Hippocampal formation (tissue), 2 donors: ENCODE measurements at places on chromosomes 6 and 20.

DNA sequence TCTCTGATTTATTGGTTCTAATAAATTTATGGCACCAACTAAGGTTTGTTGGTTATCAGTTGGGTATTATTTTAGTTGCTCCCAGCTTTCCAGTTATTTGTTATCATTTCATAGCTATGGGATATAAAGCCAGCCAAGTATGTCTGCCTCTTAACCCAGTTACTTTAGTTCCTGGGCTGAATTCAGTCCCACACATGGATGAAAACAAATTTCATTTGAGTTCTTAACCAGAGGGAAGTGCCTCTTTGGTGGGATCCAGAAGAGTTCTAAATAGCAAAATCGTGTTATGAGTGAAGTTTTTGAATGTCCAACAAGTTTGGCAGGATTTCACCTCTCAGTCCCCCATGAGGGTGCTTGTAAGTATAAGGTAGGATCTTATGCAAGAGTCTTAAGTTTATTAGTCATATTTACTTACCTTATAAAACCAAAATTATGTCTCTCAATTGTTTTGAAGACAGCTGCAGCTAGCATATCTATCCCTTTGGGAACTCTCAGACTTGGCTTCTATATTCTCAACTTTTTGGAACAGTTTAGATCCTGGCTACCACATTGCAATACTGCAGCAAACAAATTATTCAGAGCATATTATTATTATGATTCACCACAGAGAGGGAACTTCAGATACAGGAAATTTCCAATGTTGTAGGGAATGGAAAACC lies 683.6 kb downstream of the BCKDHB start:
- no peak for DNase-seq

DNA sequence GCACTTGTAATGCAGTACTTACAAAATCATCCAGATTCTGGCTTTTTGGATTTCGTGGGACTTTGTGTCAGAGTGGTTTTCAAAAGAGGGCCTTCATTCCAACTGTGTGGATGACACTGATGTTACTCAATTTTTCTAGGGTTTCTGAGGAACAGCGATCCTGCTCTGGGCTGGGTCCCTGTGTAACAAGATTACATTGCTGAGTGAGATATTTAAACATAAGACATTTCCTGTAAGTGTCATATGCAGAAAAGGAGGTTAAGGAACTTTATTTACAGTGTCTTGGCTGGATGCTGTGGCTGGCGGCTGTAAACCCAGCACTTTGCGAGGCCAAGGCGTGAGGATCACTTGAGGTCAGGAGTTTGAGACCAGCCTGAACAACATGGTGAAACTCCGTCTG lies 6.7 kb downstream of the ZFAND3 start:
- DNase-seq = no peak

GRCh38 chr20:62571669-62572344 lies 70.5 kb upstream of the SLCO4A1 start:
- DNase-seq = no peak

DNA sequence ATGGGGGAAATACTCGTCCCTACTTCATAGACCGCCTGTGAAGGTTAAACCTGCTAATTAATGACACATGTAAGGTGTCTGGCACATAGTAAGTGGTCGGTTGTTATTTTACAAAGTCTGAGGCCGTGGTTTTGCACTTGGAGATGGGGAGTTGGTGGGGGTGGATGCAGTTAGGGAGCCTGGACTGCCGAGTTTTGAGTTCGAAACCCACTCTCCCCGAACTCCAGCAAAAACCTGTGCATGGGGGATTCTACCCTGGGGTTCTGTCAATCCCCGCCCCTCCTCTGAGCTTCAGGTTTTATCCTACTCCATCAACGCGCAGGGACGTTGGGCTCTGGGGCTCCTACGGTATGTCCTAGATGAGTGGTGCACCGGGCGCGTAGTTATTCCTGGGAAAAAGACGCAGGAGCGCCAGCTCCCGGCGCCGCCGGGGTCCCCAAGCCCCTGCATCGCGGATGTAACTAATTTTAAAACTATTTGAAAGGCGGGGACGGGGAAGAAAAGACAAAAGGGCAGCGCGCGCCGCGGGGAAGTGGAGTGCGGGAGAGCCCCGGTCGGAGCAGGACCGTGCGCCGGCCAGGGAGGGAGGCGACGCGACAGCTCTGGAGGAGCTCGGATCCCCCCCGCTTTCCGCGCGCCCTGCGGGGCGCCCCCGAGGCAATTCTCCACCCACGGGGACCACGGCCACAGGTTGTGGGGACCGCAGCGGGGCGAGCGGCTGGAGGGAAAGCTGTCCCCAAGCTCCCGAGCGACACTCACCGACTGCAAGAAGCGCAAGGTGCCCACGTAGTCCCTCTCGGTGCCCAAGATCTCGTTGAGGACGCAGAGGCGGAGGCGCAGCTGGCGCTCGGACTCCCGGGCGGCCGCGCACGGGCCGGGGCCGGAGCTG lies 672 bp downstream of the PREX1 start:
- no peak for DNase-seq

- DNase-seq = no peak
These were observed at the start of gene BPIFB1 for GRCh38 chr20:33282991-33283555. Gene BPIFB1, plus strand, starts transcription at chr20:33283214. Its CDS starts 2,860 bp downstream, at chr20:33286074.

DNA sequence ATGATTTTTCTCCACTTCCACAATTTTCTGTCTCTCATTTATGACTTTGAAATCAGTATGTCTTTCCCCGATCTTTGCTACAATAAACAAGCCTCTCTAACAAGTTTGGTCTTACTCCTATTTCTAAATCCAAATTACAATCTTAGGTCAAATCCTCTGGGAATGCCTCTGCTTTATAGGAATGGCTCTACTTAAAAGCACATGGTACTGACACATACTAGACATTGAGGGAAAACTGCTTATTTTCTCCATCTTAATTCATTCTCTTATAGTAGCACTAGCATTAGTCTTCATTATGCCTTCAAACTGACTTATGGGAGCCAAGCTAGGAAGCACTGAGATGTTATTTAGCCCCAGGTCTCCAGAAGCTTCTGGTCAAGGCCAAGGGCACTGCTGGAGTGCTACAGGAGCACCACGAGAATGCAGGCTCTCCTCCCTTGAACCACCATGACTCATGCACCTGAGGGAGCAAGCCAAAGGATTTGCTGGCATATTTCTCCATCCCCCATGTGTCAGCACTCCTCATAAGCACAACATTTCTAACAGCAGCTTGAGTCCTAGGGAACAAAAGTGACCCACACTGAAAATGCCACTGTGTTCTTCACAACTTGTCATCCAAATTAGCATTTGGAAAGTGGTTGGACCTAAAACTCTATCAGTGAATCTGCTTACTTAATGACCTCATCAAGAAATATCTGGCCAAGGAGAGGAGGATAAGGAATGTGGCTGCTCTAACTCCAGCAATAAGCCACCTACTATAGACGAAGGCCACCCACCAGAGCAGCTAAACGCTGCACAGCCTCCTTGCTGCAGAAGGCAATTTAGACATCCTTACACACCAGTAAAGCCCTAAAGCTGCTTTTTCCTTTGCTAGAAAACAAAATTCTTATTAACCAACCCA lies 156.8 kb upstream of the KCNQ5 start:
- no peak for DNase-seq

GRCh38 chr20:46317685-46318177 lies 9.4 kb upstream of the CDH22 start:
- no peak for DNase-seq

DNA sequence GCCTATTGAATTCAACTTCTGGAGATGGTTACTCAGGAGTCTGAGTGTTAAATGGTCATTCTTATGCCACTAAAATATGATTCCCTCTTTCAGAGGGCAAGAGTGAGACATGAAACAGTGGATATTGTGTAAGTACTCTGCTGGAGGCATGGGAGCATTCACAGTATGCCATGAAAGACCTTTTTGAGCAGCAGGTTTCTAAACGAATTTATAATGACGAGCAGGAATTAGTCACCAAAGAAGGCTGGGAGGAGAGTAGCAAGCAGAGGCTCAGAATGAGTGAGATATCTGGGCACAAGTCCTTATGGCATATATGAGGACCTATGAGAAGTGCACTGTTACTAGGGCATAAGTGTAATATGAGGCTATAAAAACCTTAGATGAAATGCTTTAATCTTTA lies 10.9 kb upstream of the MYB start:
- no peak for DNase-seq

GRCh38 chr6:37622646-37623071 lies 75.0 kb downstream of the MDGA1 start:
- no peak for DNase-seq

DNA sequence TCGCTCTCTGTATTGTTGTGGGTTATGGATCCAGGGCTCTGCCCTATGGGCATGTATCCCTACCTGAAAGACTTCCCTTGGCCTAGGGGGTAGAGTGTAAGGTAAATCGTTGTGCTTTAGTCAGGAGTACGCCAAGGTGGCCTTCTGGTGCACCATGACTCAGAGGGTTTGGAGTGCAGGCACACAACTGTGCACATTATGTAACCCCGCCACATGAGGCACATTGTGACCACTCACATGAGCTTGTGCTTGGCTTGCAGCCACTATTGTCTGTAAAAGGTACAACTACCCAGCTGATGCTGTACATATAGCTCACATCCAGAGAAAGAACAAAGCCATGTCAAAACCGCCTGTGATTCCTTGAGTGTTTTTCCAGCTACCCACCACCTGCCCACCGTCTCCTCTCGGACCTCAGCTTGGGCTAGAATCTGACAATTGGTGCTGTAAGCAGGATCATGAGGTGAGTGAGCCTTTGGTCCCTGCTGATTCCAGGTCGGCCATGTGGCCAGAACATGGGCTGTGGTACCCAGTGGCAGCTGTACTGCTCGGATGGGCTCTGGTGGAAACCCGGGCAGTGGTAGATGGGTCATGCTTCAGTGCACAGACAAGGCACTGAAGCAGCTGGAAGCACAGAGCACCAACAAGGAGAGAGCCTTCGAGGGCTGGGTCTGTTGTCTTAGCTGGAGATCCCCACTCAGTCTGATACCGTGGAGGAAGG lies 33.8 kb downstream of the HDDC2 start:
- DNase-seq = no peak

DNA sequence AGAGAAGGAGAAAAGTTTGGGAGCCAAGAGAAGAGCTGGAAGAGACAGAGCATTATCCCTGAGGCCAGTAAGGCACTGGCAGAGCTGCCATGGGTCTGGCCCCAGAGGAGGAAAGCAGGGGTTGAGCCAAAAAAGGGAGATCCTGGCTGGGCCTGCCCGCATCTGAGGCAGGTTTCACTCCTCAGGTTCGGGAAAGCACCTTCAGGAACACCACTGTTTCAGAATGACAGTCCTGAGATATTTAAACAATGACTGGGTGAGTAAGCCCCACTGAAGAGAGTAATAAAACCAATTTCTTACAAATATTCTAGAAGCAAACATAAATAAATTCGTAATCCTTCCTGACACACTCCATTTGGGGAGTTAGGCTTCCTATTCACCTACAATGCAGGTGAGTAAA lies 152.2 kb downstream of the BACH2 start:
- DNase-seq = no peak

DNA sequence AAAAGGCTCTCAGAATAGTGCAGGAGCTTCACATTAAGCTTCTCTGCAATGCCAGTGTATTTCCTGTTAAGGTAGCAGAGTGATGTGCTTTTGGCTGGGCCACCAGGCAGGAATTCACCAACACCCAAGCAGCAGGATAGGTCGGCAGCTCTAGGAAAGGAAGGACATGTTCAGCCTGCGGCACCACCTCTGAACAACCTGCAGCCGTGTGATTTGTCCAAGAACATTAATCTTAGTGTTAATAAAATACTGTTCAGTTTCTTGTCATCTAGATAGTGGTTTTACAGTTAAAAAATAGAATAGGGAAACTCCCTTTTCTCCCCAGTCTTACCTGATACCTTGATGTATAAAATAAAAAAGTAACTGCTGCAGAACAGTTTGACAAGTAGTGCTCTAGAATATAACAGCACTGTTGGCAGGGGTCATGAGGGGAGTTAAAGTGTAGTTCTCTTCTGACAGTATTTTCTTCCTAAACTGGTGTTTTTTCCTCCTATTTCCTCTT lies 18.8 kb downstream of the ZNF292 start:
- DNase-seq = no peak

GRCh38 chr6:155311086-155311485 lies 3.2 kb downstream of the TFB1M start:
- DNase-seq = no peak

GRCh38 chr6:108546079-108547049 lies 14.4 kb upstream of the FOXO3 start:
- DNase-seq = no peak

- DNase-seq = no peak
These were observed 580.1 kb downstream of the TFAP2B start for GRCh38 chr6:51398793-51399192.

GRCh38 chr6:142605922-142606485 lies 304.2 kb downstream of the ADGRG6 start:
- DNase-seq = no peak

GRCh38 chr20:16113736-16114135 lies 459.5 kb downstream of the KIF16B start:
- DNase-seq = no peak

DNA sequence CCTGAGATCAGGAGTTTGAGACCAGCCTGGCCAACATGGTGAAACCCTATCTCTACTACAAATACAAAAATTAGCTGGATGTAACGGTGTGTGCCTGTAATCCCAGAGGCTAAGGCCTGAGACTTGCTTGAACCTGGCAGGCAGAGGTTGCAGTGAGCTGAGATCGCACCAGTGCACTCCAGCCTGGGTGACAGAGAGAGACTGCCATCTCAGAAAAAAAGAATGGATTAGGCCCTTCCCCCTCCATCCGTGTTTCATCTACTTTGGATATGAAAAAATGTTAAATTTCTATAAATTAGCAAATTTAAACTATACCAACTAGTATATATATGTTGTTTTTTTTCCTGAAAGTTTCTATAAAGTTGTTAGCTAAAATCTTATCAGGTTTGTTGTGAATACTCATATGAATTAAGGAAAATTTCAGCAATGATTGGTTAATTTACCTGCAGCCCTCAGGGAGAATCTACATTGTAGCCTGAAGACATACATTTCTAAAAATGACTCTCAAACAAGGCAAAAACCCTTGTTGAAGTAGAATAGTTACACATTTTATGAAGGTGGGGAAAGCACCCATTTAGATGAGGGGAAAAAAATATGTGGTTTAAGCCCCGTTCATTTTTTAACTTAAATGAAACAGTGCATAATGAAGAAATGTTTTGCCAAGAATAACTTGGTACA lies 120.9 kb downstream of the TIAM2 start:
- no peak for DNase-seq

- no peak for DNase-seq
These were observed 123.8 kb upstream of the MLN start for GRCh38 chr6:33927616-33928015.

DNA sequence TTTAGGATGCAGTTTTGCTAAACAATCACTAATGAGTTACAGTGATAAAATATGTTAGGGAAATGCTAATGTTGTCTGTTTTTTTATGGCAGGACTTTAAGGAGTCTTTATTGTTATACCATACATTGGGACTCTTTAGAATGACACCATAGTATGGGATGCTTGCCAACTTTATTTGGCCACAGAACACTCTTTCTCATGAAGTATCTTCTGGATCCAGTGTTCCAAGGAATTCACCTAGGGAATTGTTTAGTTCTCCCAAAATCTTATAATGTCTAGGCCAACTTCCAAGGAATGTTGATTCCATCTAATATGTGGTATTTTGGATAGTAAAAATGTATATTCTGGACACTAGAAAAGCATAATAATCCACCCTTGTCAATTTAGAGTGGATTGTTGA lies 3.3 kb downstream of the RIN2 start:
- DNase-seq = no peak
